ENCODE measurements at places on chromosomes 2 and 18. TPM values are rescaled to one million over a fixed set of nuclear protein-coding genes. Genes with fewer than 3 reads are reported as not detected.
A peak's percentile ranks its signal among the peaks of the same experiment; 100 is the strongest.

GRCh38 chr18:73841661-73842060 is 306.0 kb downstream of the FBXO15 start:
- no peaks in the 10 kb centered on the region for H3K27me3 ChIP-seq
- peaks cover 2% of the 10 kb centered on the region for H3K4me1 ChIP-seq
- no peak overlapping the region for H3K4me3 ChIP-seq
- DNase-seq, result no peak
- no peaks in the 10 kb centered on the region for H3K36me3 ChIP-seq

GRCh38 chr2:27117995-27118524 is 868 bp downstream of the CGREF1 start:
- peaks cover 28% of the 10 kb centered on the region for H3K27me3 ChIP-seq
- H3K27ac ChIP-seq, result no peak overlapping the region
- peak overlapping the region; percentile 23 for H3K4me3 ChIP-seq
- peaks cover 15% of the 10 kb centered on the region for H3K4me1 ChIP-seq

- no peak overlapping the region for H3K27ac ChIP-seq
- no peak for DNase-seq
- H3K4me3 ChIP-seq, result no peak overlapping the region
- peaks cover 2% of the 10 kb centered on the region for H3K27me3 ChIP-seq
- H3K4me1 ChIP-seq, result no peaks in the 10 kb centered on the region
Measured at GRCh38 chr2:144971786-144972335, 451.9 kb upstream of the ZEB2 start.

- no peak overlapping the region for H3K27ac ChIP-seq
- no peaks in the 10 kb centered on the region for H3K4me1 ChIP-seq
- no peak for DNase-seq
- no peaks in the 10 kb centered on the region for H3K36me3 ChIP-seq
- no peak overlapping the region for H3K4me3 ChIP-seq
Measured at GRCh38 chr2:48849770-48850169, 94.2 kb upstream of the LHCGR start.

- no peak overlapping the region for H3K27ac ChIP-seq
- peaks cover 24% of the 10 kb centered on the region for H3K36me3 ChIP-seq
- no peak overlapping the region for H3K4me3 ChIP-seq
- H3K27me3 ChIP-seq, result no peaks in the 10 kb centered on the region
- no peak for DNase-seq
Measured at GRCh38 chr2:159410276-159410675, 123.8 kb upstream of the WDSUB1 start.

DNA sequence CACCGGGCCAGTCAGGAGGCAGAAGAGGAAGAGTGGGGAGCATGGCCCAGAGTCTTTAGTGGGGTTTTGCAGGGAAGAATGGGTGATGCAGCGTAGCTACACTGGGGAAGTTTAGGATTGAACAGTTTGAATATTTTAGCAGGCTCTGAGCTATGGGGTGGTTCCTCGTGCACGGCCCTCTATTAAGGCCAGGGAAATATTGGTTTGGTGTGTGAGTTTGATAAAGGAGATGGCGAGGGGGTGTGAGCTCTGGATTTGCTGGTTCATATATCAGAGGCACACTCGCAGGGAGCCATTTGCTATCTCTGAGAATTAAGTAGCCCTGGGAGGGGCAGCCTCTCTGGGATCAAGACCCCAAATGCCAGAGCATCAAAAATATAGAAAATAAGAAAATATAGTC is 50.1 kb downstream of the BOLA3 start:
- no peaks in the 10 kb centered on the region for H3K27me3 ChIP-seq
- peaks cover 35% of the 10 kb centered on the region for H3K36me3 ChIP-seq
- no peak overlapping the region for H3K4me3 ChIP-seq
- H3K27ac ChIP-seq, result no peak overlapping the region
- DNase-seq, result no peak

- H3K27me3 ChIP-seq, result no peaks in the 10 kb centered on the region
- H3K4me3 ChIP-seq, result no peak overlapping the region
- no peak overlapping the region for H3K27ac ChIP-seq
- no peaks in the 10 kb centered on the region for H3K36me3 ChIP-seq
- no peak for DNase-seq
- no peaks in the 10 kb centered on the region for H3K4me1 ChIP-seq
Measured at GRCh38 chr2:196899976-196900375, 26.5 kb downstream of the PGAP1 start.

DNA sequence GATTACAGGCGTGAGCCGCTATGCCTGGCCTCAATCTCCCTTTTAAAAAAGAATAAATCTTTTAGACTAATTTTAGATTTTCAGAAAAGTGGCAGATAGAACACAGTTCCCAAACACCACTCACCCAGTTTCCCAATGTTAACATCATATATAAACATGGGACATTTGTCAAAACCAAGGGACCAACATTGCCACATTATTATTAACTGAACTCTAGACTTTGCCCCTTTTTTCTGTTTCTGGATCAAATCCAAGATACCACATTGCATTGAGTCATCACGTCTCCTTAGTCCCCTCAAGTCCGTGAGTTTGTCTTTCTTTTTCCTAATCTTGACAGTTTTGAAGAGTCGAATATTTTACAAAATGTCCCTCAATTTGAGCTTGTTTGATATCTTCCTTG is 2.4 kb downstream of the C2orf42 start:
- DNase-seq, result no peak
- no peak overlapping the region for H3K27ac ChIP-seq

SLC9A4 gene
- 0.13 TPM for total RNA-seq

IL36A gene
- 0.59 TPM for total RNA-seq

CD8B2 gene
- 2.4 TPM for total RNA-seq

ARHGAP25 gene
- total RNA-seq, result 123 TPM

MFSD2B gene
- 0.21 TPM for total RNA-seq
